Stimulated activated CD4-positive, alpha-beta T cell treated with anti-CD3 and anti-CD28 coated beads, Interleukin-1b, Interleukin-23, amount 100 ng/mL, for 1 hour (primary cell): ENCODE measurements at places on chromosomes 2 and 18.

DNA sequence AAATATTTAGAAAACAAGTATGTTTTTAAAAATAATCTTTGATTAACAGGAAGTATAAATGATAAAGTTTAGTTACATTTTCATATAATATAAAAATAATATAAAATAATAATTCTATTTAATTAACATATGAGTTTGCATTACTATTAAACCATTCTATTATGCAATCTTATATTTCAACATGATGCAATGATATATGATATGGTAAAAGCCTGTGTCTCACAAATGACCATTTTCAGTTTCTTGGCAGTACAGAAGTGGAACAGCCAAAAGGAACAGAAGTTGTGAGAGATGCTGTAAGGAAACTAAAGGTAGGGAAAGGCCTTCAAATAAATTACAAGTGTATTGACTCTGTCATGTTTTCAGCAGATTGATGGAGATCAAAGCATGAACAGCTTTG lies 230.8 kb downstream of the GULP1 start:
- DNase-seq = no peak

- no peak for DNase-seq
Measured at GRCh38 chr2:104664672-104665071, 189.2 kb upstream of the POU3F3 start.

- no peak for DNase-seq
Measured at GRCh38 chr2:120936476-120937334, 201.0 kb downstream of the GLI2 start.

DNA sequence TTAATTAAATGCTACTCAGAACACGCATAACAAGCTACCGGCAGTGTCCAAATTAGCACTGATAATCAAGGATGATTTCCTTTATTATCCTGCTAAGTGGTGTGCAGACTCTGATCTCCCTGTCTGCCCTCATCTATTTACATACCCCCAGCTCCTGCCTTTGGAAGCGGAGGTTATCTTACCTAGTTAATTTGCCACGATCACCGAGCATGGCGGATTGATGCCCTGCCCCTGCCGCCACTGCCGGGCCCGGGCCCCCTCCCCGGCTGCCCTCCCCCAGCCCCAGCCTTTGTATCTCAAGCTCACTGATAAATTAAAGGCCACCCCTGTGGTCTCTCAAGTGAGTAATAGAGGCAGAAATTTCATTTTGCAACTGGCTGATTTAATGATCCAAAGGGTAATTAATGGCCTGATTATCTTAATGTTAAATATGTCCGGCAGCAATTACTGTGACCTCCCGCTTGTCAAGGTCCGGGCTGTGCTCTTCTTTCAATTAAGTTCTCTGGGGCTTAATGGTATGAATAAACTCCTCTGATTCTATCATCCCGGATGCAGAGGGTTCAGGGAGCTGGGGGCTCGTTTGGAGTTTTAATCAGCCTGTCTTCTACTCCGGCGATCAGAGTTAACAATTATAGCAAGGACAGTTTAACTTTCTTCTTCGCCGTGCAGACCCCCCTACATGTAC lies 113.4 kb downstream of the GBX2 start:
- DNase-seq = no peak

- no peak for DNase-seq
Measured at GRCh38 chr2:195649629-195650190, 7.3 kb upstream of the SLC39A10 start.

GRCh38 chr2:2491964-2492363 lies 160.9 kb upstream of the MYT1L start:
- DNase-seq = no peak

GRCh38 chr2:55490554-55490953 lies 29.0 kb upstream of the CFAP36 start:
- DNase-seq = no peak

DNA sequence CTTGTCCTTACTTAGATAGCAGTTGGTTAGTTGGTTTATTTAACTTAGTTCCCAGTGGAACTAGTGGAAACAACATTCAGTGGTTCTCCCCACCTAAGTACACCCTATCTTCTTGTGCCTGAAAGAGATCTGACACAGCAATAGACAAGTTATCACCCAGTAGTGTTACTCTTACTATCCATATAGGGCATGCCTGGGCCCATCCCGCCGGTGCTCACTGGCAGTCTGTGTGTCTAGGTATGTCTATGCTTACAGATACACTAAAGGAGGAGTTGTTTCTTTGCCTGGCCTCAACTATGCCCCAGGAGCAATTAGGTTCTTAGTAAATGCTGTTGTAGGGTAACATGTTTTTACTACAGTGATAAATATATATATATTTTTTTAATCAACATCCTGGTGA lies 12.0 kb upstream of the NRP2 start:
- no peak for DNase-seq

GRCh38 chr2:62038975-62039771 lies 133.7 kb downstream of the COMMD1 start:
- no peak for DNase-seq

DNA sequence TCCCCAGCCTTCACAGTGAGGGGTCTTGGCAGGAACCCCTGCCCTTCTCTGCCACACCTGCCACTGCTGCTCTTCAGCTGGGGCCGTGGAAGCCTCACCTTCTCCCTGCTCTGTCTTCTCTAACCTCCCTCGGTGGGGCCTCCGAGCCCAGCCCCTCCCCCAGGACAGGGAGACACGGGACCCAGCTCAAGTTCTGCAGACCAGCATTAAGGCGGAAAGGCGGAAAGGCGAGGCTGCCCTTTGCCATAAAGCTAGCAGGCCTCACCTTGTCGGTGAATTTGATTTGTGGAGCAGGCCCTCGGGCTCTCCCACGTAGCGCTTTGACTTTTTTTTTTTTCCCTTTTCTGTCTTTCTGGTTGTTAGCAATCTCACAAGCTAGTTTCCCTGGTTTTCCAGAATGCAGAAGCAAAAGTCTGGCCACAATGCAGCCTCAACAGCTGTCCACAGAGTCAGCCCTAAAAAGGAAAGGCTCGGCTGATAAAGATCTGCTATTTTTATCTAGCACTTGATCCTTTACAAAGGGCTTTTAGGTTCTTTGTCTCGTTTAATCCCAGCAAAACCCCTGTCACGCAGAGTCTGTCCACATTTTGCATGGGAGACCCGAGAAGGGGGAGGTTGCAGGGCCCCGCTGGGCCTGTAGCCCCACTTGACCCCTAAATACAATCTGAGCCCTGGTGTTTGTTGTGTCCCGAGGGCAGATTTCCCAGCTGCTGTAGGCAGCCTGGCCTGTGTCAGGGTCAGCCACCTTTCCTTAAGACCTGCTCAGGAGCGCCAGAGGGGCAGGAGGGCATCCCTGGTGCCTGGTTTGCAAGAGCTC lies 6.0 kb downstream of the ITM2C start:
- DNase-seq = no peak

- no peak for DNase-seq
Measured at GRCh38 chr2:220365023-220365422, 737.6 kb downstream of the SLC4A3 start.

DNA sequence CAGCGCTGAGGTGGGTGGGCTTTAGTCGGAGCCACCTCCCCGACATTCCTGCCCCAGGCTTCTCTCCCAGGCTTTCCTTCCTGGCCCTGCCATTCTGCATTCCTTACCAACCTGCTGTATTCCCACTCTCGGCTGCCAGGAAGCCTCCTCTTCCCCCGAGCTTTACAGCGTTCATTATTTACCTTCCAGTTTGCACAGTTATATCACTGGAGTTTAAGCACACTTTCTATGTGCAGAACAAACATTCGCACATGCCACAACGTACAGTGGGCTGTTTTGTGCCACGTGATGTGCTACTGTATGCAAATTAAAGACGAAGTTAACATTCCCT lies 246.3 kb downstream of the SOX11 start:
- no peak for DNase-seq

DNA sequence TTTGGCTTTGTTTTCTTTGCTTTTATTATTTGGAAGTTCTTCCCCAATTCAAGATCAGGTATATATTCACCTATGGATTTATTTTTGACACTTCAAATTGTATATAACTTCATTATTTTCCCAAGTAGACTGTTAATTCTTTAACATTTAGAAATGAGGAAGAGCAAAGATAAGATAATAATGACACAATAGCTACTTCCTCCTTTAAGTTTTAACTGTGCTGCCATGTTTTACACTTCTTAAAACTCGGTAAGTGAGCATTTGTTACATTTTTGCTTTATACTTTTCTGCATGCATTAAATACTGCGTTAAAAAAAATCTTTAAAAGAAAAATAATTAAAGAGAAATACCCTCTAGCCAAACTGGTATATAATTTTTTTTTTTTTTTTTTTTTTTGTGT lies 32.5 kb downstream of the SLC66A3 start:
- no peak for DNase-seq

DNA sequence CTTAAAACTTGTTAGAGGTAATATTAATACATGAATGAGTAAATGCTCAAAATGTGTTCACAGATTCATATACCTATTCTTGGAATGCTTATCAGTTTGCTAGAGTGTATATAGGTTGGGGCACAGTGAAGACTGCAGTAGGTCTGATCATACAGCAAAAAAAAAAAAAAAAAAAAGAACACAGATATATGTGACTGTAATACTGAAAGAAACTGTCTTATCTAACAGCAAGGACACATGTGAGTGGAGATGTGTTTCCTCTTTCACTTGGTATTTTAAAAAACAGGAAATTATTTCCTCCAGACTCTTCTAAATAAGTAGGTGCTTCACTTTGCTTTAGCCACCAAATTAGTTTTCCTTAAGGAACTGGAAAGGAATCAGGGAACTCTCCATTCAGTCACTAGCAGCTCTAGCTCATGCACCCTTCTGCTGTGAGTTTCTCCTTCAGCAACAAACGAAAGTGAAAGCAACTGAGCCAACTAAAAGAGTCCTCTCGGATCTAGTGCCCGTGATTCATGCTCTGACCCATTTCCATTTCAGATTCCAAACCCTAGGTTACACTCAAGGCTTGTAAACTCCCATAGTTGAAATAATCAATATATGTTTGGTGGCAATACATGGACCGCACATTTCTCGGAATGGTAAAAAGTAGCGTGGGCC lies 98.5 kb downstream of the DSEL start:
- no peak for DNase-seq

DNA sequence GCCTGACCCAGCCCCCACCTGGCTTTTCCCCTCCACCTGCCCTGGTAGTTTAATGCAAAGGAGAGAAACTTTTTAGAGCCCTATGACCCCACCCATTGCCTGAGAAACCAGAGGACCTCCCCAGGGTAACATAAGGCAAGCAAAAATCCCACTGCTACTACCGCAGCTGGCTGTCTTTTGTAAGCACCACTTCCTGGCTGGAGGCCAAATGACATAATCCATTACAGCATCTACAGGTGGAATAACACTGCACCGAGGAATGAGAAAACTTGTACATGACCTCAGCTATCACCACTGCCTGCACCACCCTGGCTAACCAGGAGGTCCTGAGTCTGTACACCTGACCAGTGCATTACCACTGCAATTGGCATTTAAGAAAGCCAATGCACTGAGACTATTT lies 149.6 kb upstream of the GALNT5 start:
- DNase-seq = no peak

DNA sequence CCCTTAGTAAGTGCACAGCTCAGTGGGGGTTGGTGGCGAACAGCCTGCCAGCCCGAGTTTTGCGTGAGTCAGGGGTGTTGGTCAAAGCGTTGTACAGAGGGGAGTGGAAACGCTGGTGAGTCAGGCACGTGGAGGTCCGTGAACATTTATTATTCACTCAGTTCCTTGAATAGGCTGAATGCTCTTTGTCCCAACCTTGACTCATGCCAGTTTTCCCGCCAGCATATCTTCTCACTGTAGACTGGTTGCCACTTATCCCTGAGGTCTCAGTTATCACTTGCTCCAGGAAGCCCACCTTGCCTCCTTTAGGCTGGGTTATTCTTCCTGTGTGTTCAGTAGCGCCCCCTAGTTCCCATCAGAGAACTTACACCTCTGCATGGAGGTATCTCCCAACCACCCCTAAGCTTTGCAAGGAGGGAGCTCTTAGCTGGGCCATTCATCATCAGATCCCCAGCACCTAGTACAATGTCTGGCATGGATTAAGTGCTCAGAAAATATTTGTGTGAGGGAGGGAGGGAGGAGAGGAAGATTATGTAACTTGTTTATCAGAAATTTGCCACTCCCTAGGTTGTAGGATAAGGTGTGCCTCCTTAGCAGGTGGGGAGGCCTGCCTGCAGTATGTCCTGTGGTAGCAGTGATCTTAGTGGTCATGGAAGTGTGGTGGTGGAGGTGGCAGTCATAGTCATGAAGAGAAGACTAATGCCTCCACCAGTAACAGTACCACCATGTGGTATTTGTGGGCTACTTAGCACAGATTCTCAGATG lies 72.1 kb downstream of the CABLES1 start:
- DNase-seq = no peak

GRCh38 chr18:6666012-6666685 lies 63.4 kb upstream of the ARHGAP28 start:
- no peak for DNase-seq

DNA sequence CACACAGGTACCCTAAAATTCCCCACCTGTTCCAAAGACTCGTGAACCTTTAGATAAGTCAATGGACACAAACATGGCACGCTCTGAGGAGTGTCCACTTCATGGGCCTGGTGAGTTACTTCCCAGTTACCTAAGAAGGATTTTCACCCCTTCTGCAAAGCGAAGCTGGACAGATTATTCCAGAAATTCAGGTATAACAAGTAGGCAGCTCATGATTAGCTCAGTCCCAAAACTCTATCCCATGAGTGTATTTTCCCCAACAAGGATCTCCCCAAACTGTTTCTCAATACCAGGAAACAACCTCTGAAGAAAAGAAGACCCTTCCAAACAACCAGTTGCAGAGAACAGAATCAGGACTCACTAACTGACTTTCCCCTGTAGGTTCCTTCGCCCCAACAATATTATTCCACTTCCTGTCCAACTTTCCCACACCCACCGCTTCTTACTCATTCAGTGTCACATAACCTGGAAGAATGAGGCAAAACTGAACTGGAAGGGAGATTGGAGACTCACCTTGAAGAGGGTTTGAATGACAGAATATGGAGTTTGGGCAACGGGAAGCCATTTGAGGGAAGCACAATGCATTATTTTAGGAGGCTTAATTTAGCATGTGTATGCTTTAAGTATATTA lies 120.1 kb downstream of the ANTXR1 start:
- DNase-seq = no peak

DNA sequence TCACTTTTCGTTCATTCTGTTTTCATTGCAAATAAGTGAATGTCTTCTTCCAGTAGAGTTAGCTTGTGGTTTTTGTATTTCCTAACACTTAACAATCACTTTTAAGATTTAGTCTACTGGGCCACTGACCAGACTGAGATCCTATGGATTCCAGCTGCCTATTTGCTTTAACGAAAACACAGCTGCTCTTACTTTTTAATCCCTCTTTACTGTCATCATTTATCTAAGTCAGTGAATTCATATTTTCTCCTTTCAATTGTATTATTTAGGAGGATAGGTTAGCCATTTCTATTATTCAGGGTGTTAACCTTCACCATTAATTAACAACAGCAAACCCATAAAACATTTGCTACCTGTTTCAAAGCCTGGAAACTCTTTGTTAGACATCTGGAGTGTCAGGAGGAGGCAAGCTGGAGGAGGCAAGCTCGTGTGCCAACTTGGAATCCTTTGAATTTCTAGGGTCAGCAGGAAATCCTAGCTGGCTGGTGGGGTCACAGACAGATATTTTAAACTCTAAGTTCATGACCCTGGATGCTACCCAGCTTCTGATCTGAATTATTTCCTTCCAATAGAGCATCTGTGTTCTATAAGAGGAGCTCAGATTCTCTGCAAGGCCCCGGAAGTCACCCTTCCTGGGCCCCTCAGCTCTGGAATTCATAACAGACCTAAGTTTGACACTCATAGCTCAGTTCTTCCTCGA lies 385.3 kb downstream of the RBM43 start:
- DNase-seq = no peak
